ENCODE measurements at places on chromosomes 7 and 10.

GRCh38 chr10:21173802-21174714 is 276.9 kb upstream of the NEBL start:
- DNase-seq: peak; percentile 65

DNA sequence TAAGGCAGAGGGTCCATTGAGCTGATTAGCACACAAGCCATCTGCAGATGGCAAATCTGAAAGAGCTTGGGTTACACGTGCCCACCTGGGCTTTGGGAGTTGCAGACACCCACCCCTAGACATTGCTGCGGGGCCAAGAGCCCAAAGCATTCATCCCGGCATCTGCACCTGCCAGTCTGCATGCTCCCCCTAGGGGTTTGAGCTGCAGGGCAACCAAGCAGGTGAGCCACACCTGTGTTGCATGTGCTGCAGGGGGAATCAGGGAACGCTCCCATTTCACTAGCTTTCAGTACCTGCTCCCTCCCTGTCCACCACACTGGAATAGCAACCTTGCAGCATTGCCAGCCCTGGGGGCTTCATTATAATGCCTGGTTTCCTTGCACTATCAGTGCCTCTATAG is 21.1 kb downstream of the C7orf33 start:
- no peak for DNase-seq

DNA sequence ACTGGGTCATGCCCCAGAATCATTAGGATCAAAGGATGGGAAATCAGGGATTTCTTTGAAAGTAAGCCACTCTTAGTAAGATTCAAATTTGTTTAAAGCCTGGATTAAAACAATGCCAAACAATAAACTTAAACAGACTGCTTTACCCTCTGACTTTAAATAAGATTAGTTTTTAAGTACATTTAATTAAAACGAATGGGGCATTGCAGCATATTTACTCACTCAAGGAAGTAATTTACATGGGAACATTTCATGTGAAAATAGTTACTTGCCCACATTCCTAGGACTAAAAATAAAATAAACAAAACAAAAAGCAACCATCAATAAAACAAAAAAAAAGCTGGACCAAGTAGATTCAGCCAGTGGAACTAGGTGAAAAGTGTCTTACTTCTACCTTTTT is 7.8 kb downstream of the ABLIM1 start:
- DNase-seq: no peak

- no peak for DNase-seq
Measured at GRCh38 chr10:70699659-70700174, 27.4 kb downstream of the ADAMTS14 start.

- DNase-seq: no peak
Measured at GRCh38 chr10:78862328-78862640, 206.5 kb upstream of the ZMIZ1 start.

GRCh38 chr10:132679217-132679595 is 106.7 kb downstream of the NKX6-2 start:
- no peak for DNase-seq

Measured in COR-L47 (cell line).